ENCODE measurements at places on chromosomes 4 and X. TPM values are rescaled to one million over a fixed set of nuclear protein-coding genes. Genes with fewer than 3 reads are reported as not detected.

The GRIA3 gene
- under 0.01 TPM for total RNA-seq

The PDHA2 gene
- not detected for total RNA-seq

The ADAD1 gene
- total RNA-seq, result not detected

The HPGDS gene
- total RNA-seq, result not detected

The TMEM156 gene
- total RNA-seq, result not detected

The GRIA2 gene
- total RNA-seq, result not detected

The GSTCD gene
- 33.0 TPM for total RNA-seq

The KCTD8 gene
- total RNA-seq, result not detected

The TREX2 gene
- 0.50 TPM for total RNA-seq

The ENPEP gene
- total RNA-seq, result 21.9 TPM

The PAGE2 gene
- total RNA-seq, result not detected

The FAAH2 gene
- total RNA-seq, result 12.0 TPM

The TRIM75 gene
- total RNA-seq, result not detected

The FAM241A gene
- total RNA-seq, result 1.4 TPM

The MXRA5 gene
- 6.0 TPM for total RNA-seq

The TLR2 gene
- total RNA-seq, result 43.6 TPM

The ARX gene
- not detected for total RNA-seq

The SPANXN3 gene
- 1.2 TPM for total RNA-seq

The XKRX gene
- 0.30 TPM for total RNA-seq

The CT45A3 gene
- not detected for total RNA-seq

The CT45A2 gene
- total RNA-seq, result not detected

The STK32B gene
- total RNA-seq, result 9.7 TPM

The POLN gene
- total RNA-seq, result 5.5 TPM

The PABPC4L gene
- 1.0 TPM for total RNA-seq

The GAGE12H gene
- total RNA-seq, result not detected

The CXCL11 gene
- 1.2 TPM for total RNA-seq

The TAPT1 gene
- total RNA-seq, result 11.8 TPM

The DSPP gene
- not detected for total RNA-seq

The NDST4 gene
- not detected for total RNA-seq

The CXCL9 gene
- not detected for total RNA-seq

The PPEF2 gene
- not detected for total RNA-seq

The EGF gene
- 1.7 TPM for total RNA-seq

The SMAD1 gene
- 7.5 TPM for total RNA-seq

The MAGEA2 gene
- not detected for total RNA-seq

The UVSSA gene
- 4.7 TPM for total RNA-seq

The GPR173 gene
- total RNA-seq, result 3.3 TPM

The ZMAT1 gene
- 6.4 TPM for total RNA-seq

The XAGE1B gene
- not detected for total RNA-seq

The MAGEA8 gene
- total RNA-seq, result not detected

The CCNB3 gene
- 0.20 TPM for total RNA-seq

The RPA4 gene
- 0.17 TPM for total RNA-seq

The PRRG1 gene
- total RNA-seq, result 83.3 TPM

The PAPSS1 gene
- total RNA-seq, result 84.6 TPM

The VCX gene
- total RNA-seq, result not detected

The GPR82 gene
- not detected for total RNA-seq

The HPSE gene
- total RNA-seq, result 3.8 TPM

The CT83 gene
- total RNA-seq, result not detected

The TMSB15B gene
- total RNA-seq, result 4.9 TPM

The COMMD8 gene
- 56.8 TPM for total RNA-seq

The GAGE1 gene
- not detected for total RNA-seq

The ATP8A1 gene
- total RNA-seq, result 4.0 TPM

The GABRQ gene
- 0.60 TPM for total RNA-seq

The FHDC1 gene
- 3.6 TPM for total RNA-seq

The LUZP4 gene
- total RNA-seq, result not detected

The RAB9B gene
- total RNA-seq, result 1.9 TPM

The TNMD gene
- not detected for total RNA-seq

The EVC2 gene
- 14.7 TPM for total RNA-seq
